ENCODE measurements at places on chromosomes 13 and 19.

GRCh38 chr19:7970716-7971448 is 27.4 kb upstream of the TIMM44 start:
- no peak for DNase-seq

GRCh38 chr19:35703343-35703742 is 1.0 kb upstream of the ZBTB32 start:
- DNase-seq = no peak

DNA sequence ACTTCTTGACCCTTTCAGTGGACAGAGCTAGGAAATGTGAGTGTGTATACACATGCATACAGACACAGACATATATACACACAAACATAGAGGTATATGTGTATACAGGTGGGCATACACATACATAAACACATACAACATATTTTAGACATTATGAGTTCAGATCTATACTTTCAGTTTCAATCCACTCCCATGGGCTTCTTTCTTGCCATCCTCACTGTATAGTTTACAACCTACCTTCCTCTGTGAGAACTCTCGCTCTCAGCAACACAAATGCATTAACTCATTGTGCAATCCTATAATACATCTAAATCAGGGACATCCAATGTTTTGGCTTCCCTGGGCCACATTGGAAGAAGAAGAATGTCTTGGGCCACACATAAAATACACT is 21.2 kb upstream of the SCEL start:
- DNase-seq = no peak

- no peak for DNase-seq
Measured at GRCh38 chr13:67880916-67881315, 650.8 kb upstream of the PCDH9 start.

DNA sequence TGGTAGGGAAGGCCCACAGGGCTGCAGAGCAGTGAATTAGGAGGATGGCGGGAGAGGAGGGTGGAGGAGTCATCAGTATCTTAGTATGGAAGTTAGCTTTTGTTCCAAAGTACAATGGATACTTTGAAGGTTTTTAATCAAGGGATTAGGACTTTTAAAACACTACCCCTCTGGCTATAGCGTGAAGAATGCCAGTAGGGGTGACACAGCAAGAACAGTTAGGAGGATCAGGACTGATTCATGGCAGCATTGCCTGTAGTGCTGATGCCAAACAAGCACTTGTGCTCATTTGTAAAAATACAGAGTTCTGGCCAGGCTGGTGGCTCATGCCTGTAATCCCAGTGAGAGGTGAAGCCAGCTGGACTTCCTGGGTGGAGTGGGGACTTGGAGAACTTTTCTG is 46.2 kb downstream of the SKA3 start:
- no peak for DNase-seq

Measured in NK-92 treated with Interleukin-12 subunit alpha and Interleukin-12 subunit beta, amount 100 ng/mL, for 24 hours (cell line).